ENCODE measurements at places on chromosomes 11 and 22.
A peak's percentile ranks its signal among the peaks of the same experiment; 100 is the strongest.

GRCh38 chr11:63920939-63921417 lies 4.0 kb upstream of the RCOR2 start:
- DNase-seq = no peak

- no peak for DNase-seq
Measured at GRCh38 chr11:17413414-17414316, 25.2 kb upstream of the KCNJ11 start.

DNA sequence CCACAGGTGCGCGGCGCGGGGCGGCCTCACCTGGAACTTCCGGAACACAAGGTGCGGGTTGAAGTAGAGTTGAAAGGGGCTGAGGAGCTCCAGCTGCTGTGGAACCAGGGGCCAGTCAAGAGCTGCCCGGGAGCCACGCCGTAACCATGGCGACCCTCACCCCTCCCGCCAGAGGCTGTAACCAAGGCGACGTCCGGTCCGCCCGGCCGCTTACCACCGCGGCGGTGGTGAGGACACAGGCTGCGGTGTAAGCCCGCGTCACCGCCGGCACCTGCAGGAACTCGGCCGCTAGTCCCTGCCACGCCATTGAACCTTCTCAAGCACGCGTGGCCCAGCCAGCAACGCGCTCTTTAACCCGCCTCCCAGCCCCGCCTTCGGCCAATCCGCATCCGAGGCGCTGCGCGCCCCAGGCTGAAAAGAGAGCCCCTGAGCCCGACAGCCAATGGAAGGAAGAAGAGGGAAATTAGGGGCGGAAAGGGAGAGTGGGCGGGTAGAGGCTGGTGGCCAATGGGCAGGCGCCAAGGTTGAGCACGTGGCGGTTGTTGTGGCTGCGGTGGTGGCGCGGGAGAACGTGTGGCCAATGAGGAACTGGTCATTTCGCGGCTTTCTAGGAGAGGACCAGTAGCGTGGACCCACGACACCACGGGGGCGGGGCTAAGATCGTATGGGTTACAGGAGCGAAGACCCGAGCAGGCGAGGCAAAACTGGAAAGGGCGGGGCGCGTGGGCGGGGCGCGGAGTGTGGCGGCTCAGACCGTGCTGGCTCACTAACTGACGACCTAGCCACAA lies at the start of gene DERL3:
TSS of gene DERL3 (minus strand) at position 326 of the 788 bp plus-strand sequence. CDS start at position 307, 19 bp downstream.
- peak; percentile 53 for DNase-seq

GRCh38 chr11:122663764-122664163 lies 8.2 kb downstream of the UBASH3B start:
- no peak for DNase-seq

DNA sequence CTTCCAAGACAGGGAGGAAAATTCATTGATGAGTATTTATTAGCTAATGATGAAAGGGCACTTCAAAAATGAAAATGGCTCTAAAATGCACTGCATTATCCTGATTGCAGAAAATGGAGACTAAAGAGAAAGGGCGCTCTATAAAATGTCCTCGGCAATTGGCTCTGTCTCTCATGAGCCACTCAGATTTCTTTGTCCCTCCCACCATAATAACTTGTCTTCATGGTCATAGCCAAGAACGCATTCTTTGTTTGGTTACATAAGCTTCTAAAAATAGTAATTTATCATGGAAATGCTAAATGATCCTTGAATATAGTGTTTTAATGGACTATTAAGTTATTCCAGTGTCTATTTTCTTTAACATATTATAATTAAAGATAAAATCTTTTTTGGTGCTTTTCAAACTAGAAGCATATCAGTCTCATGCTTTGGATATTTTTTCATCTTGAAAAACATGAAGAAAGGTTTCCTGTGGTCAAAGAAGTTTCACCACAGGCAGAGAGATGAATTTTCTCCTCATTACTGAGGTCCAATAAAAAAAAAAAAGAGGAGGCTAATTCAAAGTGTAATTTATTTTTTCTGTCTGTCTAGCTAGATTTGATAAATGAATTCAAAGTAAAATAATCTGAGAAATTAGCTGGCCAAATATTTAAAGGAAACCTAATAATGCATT lies 238.1 kb upstream of the BLID start:
- DNase-seq = peak; percentile 26

- DNase-seq = no peak
Measured at GRCh38 chr11:2914455-2915195, 14.6 kb downstream of the PHLDA2 start.

DNA sequence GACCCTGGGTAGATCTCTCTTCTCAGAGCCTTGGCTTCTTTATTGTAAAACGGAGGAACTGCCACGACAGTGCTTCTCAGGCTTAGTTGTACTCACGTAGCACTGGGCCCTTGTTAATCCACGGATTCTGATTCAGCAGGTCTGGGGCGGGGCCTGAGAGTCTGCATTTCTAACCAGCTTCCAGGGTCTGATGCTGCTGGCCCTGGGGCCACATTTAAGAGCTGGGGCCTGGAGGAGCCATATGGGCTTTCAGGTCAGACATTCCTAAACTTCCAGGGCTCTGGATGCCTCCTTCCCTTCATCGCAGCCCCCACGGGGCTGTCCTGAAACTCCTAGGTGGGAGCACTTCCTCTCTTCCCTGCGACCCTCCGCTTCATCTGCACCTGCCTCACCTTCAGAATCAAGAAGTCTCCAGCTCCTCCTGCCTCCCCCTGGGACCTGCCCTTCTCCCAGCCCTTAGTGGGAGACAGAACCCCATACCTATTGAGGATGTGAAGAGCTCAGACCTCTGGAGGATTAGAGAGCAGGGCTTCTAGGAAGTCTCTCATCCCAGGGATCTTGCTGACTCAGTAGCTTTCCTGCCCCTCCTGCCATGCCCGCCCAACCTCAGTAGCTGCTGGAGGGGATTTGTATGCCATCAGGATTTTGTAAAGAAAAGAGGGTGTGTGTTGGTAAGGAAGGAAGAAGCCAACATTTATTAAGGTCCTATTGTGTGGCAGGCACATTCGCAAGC lies 92.5 kb downstream of the LRRC32 start:
- no peak for DNase-seq

GRCh38 chr11:71066311-71066710 lies 186.1 kb downstream of the SHANK2 start:
- no peak for DNase-seq

DNA sequence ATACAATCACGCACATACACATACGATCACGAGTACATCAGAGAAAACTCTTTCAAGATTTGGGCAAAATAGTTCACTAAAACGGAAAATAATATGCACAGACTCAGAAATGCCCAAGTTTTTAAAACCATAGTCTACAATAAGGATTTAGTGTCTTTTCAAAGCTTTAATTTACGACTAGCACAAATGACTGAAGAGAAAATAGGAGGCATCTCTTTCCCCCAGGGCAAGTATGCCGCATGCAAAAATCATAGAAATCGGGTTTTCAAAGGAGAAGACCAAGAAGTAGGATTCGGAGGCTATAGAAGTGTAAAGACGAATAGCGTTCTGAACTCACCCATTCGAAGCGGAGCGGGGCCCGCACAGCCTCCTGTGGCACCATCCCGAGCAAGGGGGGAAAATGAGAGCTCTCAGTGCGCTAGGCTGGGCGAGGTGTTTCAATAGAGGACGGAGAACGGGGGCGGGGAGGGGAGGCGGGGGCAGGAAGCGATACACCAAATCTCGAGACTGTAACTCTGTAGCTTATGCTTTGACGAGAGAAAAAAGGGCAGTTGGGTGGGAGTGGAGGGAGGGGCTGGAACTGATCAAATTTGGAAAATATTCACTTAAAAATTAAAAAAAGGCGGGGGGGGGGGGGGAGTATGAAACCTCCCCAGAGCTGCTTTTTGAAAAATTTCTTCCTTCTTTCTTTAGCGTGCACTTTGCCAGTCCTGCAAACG lies 15.8 kb downstream of the BLID start:
- DNase-seq = no peak

DNA sequence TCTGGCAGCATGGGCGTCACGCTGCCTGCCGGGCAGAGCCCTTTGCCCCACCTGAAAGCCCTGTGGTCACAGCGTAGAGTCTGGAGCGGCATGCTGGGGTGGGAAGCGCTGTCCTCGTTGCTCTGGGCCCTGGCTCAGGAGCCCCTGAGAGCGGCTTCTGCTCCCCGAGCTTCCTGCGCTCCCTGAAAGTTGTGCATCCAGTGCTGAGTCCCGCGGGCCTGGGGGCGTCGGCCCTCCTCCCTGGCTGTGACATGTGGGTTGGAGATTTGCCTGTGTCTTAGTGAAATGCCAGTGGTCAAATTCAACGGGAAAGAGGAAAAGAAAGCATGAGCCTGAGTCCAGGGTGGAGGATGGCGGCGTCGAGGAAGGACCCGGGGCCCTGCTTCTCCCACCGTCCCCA lies 1208.0 kb downstream of the BRD1 start:
- no peak for DNase-seq

DNA sequence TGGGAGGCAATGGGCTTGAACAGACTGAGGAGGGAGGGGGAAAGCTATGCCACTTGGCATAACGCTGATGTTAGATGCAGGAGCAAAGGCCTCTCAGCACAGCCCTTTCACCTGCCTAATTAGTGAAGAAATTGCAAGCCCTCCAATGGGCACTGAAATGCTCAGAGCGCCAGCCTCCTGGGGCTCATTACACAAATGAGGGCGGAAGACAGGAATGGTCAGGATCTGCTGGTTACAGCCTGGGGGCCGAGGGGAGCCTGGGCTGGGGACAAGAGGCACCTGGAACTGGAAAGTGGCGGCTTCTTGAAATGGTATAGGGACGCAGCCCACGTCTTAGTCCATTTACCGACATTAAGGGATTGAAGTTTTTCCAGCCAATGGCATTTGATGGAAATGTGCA lies 50.2 kb upstream of the PLET1 start:
- DNase-seq = no peak

GRCh38 chr22:49359076-49359475 lies 468.6 kb downstream of the BRD1 start:
- DNase-seq = no peak

DNA sequence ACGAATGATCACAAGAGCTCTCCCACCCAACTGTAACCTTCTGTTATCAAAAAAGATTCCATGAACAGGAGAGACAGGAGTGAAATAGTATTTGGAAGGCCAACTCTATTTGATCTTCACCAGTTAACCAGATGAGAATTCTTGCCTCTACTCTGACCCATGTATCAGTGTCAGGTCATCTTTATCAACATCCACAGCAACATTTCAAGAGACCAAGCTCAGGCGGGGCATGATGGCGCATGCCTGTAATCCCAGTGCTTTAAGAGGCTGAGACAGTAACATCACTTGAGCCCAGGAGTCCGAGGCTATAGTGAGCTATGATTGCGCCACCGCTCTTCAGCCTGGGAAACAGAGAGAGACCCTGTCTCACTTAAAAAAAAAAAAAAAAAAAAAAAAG lies 62.3 kb downstream of the GAB2 start:
- no peak for DNase-seq

- no peak for DNase-seq
Measured at GRCh38 chr11:44883277-44883676, 67.4 kb downstream of the TP53I11 start.

DNA sequence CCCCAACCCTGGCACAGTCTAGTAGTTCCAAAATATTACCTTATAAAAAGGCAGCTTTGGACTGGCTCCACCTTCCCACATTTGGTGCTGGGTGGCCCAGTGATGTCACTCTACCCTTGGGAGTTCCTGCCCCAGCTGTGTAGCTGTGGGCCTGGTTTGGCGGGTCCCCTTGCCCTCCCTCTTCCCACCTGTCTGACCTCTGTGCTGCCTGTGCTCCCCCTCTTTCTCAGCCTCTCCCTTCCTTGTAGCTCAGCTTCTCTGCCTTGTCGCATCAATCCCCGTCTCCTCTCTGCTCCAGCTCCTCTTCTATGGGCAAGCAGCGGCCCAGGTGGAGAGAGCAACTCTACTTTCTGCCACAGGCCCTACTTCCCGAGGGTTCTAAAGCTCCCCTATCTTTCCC lies 54.6 kb downstream of the CHRDL2 start:
- no peak for DNase-seq

DNA sequence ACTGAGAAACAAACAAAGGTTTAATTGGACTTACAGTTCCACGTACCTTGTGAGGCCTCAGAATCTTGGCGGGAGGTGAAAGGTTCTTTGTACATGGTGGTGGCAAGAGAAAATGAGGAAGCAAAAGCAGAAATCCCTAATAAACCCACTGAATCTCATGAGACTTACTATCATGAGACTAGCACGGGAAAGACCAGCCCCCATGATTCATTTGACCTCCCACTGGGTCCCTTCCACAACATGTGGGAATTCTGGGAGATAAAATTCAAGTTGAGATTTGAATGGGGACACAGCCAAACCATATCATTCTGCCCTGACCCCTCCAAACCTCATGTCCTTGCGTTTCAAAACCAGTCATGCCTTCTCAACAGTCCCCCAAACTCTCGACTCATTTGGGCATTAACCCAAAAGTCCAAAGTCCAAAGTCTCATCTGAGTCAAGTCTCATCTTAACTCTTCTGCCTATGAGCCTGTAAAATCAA lies 617.4 kb downstream of the CNTN5 start:
- no peak for DNase-seq

DNA sequence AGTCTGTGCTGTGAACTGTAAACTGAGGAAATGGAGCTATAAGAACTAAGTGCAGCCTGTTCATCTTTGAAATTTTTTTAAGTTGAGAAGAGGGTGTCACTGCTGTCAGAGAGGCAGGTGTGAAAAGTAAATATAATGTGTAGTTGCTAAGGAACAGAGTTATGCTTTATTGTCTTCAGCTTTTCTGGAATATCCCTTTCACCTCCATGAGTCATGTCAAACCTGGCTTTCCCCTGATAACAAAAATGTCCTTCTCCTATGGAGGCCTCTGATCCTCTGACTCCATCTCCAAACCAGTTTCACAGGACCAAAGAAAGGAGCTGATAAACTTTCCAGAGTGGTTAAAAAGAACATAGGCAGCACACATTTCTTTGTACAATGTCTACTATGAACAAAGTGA lies 12.8 kb upstream of the MUC15 start:
- DNase-seq = no peak

DNA sequence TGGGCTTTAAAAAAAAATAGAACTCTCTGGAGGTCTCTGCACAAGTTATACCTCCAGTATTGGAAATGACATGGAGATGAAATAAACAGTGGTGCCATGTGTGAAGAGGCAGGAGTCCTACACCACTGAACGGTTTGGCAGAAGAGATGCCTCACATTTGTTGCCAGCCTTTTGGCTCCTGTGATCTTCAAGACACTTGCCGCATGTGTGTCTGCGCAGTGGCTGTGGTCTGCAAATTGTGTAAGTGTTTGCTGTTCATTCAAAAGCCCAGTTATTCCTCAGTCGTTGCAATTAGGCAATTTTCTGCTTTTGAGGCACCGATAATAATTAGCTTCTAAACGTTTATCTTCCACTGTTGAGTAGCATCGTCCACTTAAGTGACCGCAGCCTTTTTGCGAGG lies 319.1 kb downstream of the BRD1 start:
- DNase-seq = no peak

GRCh38 chr11:129018991-129019390 lies 76.3 kb upstream of the TP53AIP1 start:
- no peak for DNase-seq

All from BJ (cell line).